Head of caudate nucleus (tissue), 42 donors: ENCODE measurements at places on chromosomes 5 and 9.

- no peak for DNase-seq
Observed at GRCh38 chr5:155189476-155189875, 175.9 kb downstream of the KIF4B start.

DNA sequence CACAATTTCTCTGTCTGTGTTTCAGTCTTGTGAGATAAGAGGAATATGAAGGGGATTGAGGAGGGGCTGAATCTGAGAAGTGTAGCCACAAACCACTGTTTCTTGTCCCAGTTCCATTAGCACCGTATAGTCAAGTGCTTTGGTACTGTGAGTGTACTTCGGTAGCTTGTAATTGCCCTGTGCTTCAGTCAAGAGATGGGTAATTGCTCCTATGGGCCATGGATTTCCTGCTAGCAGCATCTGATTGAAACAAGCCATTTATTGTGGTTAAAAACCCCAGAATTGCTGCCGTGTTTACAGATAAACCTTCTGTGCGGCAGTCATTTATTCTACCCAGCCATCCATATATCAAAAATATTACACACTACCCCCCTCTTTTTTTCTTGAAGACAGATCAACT is 98.6 kb downstream of the MAT2B start:
- DNase-seq = no peak

DNA sequence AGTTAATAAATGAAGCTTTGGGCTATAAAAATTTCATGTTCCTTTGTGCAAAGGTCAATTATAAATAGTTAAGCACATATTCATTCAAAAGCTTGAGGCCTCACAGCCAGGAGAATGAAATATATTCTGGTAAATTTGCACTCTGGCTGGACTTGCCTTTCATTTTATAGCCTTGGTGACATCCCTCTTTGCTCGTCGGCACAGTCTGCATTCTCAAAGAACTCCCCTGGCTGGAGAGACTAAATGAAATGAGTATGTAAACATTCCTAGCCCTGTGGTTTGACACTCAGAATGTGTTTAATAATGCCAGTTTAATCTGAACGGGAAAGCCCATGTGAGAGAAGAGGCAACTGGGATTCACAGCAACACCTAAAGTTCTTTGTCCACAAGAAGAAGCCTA is 285.6 kb downstream of the BRINP1 start:
- no peak for DNase-seq

GRCh38 chr5:135185481-135186065 is 151.5 kb upstream of the PITX1 start:
- DNase-seq = no peak

GRCh38 chr5:11045411-11045810 is 284.4 kb upstream of the DAP start:
- DNase-seq = no peak

- DNase-seq = no peak
Observed at GRCh38 chr5:55699041-55699688, 13.0 kb downstream of the SLC38A9 start.

GRCh38 chr5:135709208-135709575 is 125.3 kb upstream of the SLC25A48 start:
- DNase-seq = no peak

DNA sequence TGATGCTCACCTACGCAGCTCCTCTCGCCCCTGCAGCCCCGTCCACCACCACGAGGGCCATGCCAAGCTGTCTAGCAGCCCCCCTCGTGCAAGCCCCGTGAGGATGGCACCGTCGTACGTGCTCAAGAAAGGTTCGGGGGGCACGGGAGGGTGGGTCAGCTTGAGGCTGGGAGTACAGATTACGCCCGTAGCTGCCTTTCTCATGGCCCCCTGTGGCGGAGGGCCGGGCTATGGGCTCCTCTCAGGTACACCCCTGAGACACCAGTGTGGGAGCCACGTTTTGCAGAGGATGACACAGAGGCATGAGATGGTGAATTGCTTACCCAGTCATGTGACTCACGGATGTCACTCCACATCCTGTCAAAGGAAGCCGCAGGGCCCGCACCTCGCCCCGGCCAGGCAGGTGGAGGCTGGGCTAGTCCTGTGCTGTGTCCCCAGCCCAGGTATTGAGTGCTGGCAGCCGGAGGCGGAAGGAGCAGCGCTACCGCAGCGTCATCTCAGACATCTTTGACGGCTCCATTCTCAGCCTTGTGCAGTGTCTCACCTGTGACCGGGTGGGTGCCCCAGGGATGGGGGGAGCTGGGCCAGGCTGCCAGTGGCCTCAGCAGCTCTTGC is 33.7 kb downstream of the USP20 start:
- DNase-seq = no peak

- DNase-seq = no peak
Observed at GRCh38 chr5:13944560-13945199, at the start of gene DNAH5. Gene DNAH5 (minus strand): TSS chr5:13944688. CDS start chr5:13944438, 250 bp downstream.

DNA sequence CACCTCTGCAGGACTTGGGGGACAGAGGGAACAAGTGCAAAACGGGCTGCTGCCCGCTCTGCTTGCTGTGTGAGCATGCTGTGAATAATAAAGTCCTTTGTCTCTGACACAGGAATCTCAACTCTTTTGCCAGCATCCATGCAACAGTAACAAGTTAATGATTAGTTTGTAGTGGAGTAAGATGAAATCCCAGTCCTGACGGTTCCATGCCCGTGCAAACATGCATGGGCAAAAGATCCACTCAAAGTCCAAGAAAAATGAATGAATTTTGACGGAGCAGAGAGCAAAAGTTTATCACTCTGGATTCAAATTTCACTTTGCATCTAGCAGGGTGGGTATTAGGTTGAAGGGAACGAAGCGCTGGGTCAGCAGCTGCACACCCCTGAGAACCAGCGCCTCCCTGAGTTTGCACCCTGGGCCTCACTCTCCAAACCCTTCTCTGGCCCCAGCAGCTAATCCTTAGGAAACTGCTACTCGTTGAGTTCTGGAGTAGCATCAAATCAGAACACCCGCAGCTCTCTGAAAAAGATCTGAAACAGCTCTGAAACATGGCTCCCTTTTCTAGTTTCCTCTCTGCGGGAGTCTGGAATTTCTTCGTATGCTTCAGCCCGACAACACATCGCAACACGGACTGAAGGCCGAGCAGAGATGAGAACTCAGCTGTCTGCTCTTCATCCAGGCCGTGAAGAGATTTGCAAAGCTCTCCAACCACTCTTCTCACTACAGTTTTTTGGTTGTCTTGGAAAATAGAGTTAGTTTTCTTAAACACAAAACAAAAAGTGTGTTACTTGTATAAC is 45.6 kb upstream of the RUFY1 start:
- no peak for DNase-seq

DNA sequence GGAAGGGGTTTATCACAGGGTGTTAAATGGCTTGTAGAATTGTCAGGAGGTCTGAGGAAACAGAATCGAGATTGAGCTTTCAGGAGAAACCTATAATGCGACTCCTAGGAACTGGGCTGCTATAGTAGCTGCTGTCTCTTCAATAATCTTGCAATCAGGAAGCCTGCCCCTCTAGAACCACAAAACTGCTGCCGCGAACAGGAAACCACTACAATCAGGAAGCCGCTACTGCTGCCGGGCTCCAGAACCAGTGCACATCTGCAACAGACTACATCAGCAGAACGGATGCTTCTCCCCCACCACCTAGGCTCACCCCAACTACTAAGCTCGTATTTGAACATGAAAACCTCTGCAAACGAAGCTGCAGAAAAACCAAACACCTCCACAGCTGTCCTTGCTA is 31.6 kb downstream of the TNFSF8 start:
- no peak for DNase-seq

GRCh38 chr5:73339051-73339575 is 109.5 kb downstream of the FOXD1 start:
- DNase-seq = no peak

DNA sequence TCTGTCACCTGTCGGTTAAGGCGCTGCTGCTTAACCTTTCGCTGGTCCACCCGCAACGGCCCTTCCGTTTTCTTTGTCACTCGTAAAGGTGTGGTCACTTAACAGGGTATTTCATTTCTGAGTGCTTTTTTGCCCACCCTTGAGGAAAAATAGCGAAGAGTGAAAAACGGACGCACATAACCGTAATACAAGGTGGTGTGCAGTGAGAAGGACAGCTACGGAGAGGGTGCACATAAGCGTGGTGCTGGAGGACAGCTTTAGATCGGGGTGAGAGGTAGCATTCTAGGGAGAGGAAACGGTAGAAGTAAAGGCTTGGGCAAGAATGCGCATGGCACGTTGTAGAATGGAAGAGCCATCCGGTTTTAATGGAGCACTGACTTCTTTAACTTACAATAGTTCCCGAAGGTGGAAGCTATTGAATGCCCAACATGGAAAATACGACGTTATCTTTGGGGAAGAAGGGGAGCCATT is 761 bp downstream of the CCT5 start:
- DNase-seq = no peak

DNA sequence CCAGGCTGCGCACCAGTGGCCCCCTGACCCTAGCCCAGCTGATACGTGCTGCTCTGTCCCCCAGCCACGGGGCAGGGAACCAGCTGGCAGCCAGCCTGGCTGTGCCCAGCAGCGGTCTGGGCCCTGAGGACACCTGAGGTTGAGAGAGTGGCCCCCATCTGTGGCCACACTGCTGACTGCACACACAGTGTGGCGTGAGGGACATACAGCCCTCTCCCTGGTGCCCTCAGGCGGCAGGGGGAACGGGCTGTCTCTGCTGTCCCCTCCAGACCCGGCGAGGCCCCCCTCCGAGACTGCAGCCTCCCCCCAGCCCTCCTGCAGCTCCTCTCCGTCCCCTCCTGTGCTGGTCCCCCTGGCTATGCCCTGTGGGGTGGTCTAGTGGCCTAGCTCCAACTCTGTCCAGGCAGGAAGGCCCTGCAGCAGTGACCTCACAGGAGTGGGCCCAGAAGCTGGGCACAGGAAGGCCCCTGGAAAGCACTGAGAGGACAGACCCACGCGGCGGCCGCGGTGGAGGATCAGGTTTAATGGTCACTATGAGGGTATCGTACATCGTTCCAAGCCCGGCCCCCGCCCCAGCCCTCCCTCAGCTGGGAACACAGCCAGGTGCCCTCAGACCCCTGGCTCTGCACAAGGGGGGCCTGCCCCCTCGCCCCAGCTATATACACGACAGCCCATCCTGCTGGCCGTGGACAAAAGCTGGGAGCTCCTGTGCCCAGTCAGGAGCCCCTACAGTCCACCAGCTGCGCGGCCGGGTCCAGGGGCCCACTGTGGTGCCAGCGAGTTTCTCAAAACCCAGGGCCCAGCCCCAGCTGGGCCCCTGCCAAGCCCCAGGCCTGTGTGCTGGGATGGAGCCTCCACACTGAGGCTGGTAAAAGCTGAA is 6.8 kb upstream of the ENTPD8 start:
- no peak for DNase-seq

GRCh38 chr9:4738866-4739586 is 2.0 kb downstream of the AK3 start:
- DNase-seq = no peak

- no peak for DNase-seq
Observed at GRCh38 chr5:179403426-179404147, 58.3 kb upstream of the ADAMTS2 start.

- no peak for DNase-seq
Observed at GRCh38 chr5:79697222-79698170, 7.9 kb downstream of the CMYA5 start.

GRCh38 chr9:71901695-71902597 is 9.0 kb downstream of the ABHD17B start:
- no peak for DNase-seq

- no peak for DNase-seq
Observed at GRCh38 chr9:1129382-1129781, 79.2 kb downstream of the DMRT2 start.

DNA sequence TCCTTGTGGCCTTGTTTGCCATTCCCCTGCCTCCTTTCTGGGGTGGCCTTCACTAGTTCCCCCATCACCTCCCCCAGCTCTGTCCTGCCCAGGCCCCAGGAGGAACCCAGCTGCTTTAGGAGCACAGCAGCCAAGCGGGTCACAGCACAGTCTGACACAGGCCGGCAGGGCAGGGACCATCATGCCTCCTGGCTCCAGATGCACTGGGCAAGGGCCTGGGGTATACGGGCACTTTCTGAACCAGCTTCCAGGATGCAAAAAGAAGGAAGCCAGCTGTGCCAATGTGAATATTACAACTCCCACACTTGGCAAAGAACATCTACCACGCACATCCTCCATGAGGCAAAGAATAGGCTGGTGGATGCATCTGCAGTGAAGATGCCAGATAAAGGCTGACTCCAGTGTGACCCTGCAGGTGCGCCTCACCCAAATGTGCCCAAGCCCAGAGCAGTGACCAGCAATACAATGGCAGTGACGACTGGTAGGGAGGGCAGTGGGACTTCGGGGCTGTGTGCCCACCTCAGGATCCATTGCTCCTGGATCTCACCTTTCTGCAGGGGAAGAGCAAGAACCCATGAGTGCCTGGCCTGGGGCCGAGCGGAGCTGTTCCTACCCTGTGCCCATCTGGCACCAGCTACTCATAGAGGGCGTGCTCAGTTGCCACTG is 6.3 kb upstream of the IL3 start:
- DNase-seq = peak; percentile 11

- no peak for DNase-seq
Observed at GRCh38 chr5:38562444-38563210, 6.2 kb upstream of the LIFR start.

- DNase-seq = peak; percentile 78
Observed at GRCh38 chr5:135578685-135579341, at the start of gene CXCL14. Gene CXCL14 (minus strand): TSS chr5:135578991. CDS start chr5:135578778, 213 bp downstream.

DNA sequence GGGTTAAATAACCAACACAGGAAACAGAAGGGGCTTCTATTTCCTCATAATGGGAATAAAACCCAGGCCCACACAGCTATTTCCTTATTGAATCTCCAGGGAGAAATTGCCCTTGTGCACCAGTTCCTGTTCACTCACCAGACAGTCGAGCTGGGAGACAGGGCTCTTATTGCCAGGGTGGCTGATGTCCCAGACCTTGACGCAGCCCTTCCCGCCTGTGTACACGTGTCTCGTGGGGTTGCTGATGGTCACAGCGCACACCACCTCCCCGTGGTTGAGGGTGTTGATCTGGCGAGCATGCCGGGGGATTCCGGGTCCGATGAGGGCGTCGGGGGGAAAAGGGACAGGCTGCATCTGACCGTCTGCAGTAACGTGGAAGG is 96.5 kb downstream of the TLE1 start:
- no peak for DNase-seq

DNA sequence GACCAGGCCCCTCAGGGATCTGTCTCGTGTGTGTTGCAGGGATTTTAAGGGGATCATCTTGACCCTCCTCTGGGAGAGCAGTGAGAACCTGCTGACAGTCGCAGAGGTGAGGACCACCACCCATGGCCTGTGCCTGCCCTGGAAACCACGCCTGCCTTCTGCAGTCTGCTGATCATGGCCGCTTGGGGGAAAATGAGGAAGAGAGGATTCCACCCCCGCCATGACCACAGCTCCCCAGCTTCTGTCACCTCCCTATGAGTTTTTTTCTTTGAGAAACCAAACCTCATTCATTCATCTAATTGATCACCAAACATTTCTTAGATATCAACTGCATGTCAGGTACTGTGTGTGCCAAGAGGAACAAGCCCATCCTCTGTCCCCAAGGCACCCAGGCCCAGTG is 46.3 kb upstream of the TDRD7 start:
- DNase-seq = no peak

DNA sequence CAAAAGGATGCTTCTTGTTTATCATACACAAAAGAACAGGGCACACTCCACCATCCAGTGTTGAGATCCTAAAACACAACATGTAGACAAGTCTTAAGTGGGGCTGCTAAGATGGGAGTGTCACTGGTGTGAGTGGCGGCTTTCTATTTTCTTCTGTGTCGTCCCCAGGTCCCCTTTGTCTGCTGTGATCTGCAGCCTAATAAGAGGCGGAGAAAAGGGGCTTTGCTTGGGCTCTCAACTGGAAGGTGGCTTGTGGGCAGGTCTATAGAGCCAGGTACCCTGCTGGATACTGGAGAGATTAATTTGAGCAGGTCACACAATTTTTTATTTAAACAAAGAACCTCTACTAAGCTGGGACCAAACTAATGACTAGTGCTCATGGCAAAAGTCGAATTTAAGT is 126.1 kb upstream of the SAP30L start:
- DNase-seq = no peak
